NCI-H774 (cell line): ENCODE measurements at places on chromosomes 6 and 20.

DNA sequence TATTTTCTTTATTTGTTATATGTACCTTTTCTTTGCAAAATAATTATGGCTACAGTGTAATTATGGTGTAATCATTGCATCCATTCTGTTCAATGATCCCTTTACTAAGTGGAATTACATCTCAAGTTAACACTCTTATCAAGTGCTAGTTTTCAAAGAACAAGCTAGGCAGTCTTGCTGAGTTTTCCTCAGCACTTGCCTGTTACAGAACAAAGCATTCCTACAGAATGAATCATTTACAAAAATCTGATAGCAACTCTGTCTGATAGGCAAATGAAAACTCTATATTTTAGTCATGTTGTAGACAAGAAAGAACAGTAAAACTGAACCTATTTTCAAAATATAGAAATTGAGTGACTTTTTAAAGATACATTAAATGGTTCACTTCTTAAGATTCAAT is 109.8 kb upstream of the POU3F2 start:
- no peak for DNase-seq

DNA sequence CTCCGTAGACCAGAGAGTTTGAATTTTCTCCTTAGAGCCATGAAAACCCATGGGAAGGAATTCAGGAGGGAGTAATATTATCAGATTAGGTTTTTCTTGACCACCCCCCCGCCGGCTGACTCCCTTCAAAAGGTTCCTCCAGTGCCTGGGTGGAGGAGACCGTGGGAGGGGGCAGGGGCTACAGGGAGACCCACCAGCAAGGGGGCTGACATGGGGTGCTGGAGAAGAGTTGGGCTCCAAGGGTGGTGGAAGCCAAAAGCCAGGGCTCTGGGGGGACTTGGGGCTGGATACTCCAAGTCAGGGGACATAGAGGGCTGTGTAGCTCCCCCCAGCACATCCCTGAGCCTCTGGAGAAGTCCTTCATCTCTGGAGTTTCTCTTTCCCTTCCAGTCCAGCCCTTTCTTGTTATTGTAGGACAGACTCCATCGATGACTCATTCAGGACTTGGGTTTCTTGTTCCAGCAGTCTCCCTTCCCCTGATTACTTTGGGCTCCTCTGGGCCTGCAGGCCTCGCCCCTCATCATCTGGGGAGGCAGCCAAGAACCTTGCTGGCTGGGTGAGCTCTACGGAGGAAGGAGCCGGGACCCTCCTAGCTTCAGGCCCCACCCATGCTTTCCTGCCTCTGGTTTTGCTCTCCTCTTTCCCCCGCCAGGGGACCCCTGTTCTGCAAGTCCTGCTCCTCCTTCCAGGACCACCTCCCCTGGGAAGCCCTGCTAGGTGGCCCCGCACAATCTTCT is 10.5 kb upstream of the KIAA1755 start:
- no peak for DNase-seq

- DNase-seq: no peak
These were observed 104.6 kb upstream of the FRMD1 start for GRCh38 chr6:168183613-168183970.

GRCh38 chr20:4484379-4484997 is 237.2 kb upstream of the PRND start:
- no peak for DNase-seq

DNA sequence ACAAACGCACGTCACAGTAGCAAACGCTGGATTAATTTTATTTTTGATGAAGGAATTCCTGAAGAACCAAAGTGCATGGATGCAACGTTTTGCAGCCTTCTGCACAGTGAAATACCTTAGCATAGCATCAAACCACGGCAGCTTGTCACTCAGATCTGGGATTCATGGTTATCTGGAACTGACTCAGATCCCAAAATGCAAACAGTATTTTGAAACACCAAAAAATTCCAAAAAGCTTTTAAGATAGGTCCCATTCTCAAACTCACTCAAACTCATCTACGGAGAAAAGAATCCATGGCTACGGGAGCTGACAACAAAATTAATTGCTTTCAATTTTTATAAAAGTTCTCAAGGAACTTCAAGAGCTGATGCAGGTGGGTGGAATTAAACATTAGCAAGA is 116.2 kb upstream of the SALL4 start:
- no peak for DNase-seq
